Epithelial cell of proximal tubule (primary cell): ENCODE measurements at places on chromosomes 4 and X. TPM values are rescaled to one million over a fixed set of nuclear protein-coding genes. Genes with fewer than 3 reads are reported as not detected.

The ARMCX2 gene
- 20.9 and 29.4 TPM in 2 replicates for total RNA-seq

The RNF212 gene
- total RNA-seq: 3.5 and 8.1 TPM in 2 replicates

GRCh38 chr4:152633118-152633517, 46.7 kb downstream of the TMEM154 start:
- DNase-seq: no peak

DNA sequence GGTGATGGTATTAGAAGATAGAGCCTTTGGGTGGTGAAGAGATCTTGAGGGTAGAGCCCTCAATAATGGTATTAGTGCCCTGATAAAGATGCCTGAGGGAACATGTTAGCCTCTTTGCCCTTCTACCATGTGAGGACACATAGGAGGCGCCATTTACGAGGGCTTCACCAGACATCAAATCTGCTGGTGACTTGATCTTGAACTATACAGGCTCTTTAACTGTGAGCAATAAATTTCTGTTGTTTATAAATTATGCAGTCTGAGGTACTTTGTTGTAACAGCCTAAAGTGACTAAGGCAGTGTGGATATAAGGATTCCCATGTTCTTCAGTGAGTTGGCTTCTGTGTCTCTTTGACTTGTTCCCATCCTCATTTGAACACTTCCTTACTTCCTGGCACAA, 11.8 kb downstream of the MOB1B start:
- DNase-seq: no peak

DNA sequence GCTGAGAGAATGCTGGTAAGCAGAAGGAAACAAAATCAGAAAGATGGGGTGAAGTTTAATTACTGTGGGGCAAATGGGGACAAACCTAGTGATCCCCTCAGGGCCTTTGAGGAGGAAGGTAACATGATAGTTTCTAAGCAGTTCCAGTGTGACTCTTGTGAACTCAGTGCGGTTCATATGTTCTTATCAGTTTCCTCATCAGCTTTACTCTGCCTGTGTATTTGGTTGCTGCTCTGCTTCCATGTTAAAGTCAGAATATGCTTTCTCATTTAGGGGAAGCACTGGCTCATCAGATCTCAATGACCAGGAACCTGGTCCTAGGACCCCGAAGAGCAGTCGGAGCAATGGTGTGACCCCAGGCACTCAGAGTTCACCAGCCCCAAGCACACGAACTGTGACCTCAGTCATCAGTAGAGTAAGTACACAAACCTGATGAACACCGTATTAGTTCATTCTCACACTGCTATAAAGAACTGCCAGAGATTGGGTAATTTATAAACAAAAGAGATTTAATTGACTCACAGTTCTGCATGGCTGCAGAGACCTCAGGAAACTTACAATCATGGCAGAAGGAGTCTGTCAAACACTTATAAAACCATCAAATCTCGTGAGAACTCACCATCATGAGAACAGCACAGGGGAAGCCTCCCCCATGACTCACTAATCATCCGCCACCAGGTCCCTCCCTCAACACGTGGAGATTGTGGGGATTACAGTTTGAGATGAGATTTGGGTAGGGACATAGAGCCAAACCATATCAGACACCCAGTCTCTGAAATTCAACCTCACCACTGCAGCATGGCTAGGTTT, 83.0 kb downstream of the SYTL5 start:
- DNase-seq: no peak
